Heart left ventricle (tissue), 16 donors: ENCODE measurements at places on chromosomes 4 and X. TPM values are rescaled to one million over a fixed set of nuclear protein-coding genes. Genes with fewer than 3 reads are reported as not detected.
A peak's percentile ranks its signal among the peaks of the same experiment; 100 is the strongest.

LCORL gene
- 12.1 TPM for total RNA-seq

TMPRSS11E gene
- total RNA-seq = not detected

- DNase-seq = no peak
These were observed 52.2 kb upstream of the FGF13 start for GRCh38 chrX:138763761-138764160.

DNA sequence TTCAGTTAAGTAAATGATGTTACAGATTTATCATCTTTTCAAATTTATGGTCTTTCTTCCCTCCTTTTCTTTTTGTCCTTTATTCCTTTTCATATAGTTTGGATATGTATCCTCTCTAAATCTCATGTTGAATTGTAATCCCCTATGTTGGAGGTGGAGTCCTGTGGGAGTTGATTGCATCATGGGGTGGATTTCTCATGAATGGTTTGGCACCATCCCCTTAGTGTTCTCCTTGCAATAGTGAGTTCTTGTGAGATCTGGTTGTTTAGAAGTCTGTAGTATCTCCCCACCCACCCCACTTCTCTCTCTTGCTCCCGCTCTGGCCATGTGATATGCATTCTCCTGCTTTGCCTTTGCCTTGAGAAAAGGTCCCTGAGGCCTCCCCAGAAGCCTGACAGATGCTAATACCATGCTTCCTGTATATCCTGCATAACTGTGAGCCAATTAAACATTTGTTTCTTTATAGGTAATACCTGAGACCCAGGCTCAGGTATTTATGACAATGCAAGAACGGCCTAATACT lies 236.7 kb downstream of the PRDM5 start:
- DNase-seq = no peak

- peak; percentile 24 for DNase-seq
These were observed 42.9 kb upstream of the HS3ST1 start for GRCh38 chr4:11471618-11472017.

DNA sequence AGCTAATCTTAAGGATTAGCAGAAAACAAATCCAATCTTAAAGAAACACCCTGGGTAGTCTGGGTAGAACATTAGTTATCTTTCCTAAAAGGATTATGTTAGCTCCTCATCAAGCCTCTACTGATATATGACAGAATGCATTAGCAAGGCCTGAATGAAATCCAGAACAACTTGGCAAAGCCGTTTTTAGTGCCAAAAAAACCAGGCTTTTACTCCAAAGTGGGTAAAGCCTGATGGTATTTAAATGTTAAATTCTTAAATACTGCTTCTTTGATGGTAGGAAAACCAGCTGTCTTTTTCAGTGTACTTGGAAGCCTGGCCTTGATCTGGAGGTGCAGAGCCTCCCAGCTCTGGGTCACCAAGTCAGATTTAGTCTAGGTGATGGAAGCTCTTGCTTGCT lies 120.4 kb downstream of the GATB start:
- DNase-seq = no peak

DNA sequence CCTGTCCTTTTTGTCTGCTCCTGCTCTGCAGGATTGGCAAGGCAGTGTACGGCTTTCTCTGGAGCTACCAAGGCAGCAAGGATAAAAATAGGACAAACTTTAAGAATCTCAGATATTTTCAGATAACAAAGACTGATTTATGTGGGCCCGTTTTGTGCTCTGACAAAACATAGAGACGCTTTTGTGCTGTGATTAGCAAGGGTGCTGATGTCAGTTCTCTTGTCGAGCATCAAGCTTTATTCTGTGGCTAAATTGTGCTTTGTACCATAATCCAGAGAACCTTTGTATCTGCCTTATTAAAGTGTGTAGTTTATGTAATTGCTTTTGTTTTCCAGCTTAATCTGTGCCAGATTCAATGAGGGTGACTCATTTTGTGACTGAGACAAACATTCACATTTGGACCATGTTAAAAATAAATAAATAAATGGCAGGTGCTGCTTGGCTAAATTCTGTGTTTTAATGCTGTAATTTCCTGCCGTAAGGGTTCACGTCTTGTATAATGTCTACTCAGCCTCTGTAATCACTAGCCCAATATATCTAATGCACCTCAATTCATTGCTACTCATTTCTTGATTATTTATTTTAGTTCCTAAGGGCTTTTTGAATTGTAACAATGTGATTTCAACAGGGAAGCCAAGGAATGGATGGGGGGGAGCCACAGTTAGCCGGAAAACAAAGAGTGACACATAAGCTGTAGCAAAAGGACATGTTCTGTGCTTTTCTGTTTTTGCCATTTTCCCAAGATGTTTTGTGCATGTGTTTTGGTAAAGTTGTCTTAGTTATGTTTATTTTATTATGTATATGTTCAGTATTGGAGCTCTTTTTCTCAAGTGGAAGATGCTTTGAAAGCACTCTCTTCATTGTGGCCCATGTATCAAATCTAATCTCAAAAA lies 75.1 kb downstream of the GAB1 start:
- DNase-seq = no peak

DNA sequence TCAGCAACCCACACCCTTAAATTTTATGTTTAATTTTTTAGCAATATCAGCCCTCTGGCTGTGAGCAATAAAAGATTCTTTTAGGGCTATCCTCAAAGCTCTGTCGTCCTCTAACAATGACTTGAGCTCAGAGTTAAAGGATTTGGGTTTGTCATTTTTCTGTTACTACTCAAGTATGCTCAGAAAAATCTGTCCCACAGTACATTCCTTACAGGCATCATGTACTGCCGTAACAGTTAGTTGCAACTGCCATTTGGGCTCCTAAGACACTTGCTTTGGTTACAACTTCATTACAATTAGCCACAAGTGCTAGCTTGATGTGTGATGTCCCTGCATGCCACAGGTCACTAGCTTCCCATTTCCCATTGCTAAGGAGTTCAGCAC lies 33.2 kb downstream of the COQ2 start:
- DNase-seq = no peak

SHISA3 gene
- total RNA-seq = 5.0 TPM

- no peak for DNase-seq
These were observed 20.7 kb upstream of the CSN1S1 start for GRCh38 chr4:69910016-69910782.

GRCh38 chr4:28225689-28226353 lies 1365.2 kb downstream of the STIM2 start:
- no peak for DNase-seq

DNA sequence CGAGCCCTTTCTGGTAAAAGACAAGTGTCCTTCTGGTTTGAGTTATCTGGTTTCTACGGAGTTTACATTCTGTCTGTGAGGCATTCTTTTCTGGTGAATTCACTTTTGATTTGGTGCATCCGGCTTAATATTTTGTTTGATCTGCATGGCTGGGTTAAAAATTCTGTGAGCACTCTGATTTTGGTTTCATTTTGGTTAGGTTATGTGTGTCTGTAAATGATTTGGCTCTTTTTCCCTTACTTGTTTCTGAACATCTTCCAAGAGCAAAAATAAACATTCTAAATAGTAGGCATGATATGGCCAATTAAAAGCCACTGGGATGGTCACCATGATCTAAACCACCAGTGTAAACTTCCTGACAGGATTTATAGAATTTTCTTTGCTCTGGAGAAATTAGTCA lies 85.7 kb upstream of the PTPN13 start:
- DNase-seq = no peak

CENPU gene
- 2.8 TPM for total RNA-seq

GRCh38 chrX:38574858-38575257 lies 13.5 kb downstream of the TSPAN7 start:
- no peak for DNase-seq

NAP1L3 gene
- 7.7 TPM for total RNA-seq

- DNase-seq = no peak
These were observed 28.5 kb downstream of the EDNRA start for GRCh38 chr4:147509386-147509785.

NSUN7 gene
- total RNA-seq = not detected

ZDHHC15 gene
- 3.6 TPM for total RNA-seq

DNA sequence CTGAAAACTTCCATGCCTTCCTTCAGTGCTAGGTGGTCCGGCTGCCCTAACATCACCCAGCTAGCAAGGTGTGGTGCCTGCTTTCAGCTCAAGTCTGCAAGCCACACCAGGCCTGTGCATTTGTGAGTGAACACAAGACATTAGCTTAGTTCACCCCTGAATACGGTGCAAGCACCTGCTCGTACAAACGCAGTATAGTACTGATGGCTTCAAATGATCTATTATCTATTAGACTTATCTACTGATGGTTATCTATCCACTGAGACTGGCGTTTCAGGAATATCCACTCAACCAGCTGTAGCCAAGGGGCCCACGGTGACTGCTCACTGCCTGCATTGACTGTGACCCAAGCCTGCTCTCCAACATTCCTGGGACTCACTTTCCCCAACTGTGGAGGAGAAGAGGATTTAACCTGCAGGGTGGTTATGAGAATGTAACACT lies 155.9 kb downstream of the SHOX start:
- no peak for DNase-seq

- DNase-seq = no peak
These were observed 180.4 kb downstream of the CPEB2 start for GRCh38 chr4:15182600-15183220.

DNA sequence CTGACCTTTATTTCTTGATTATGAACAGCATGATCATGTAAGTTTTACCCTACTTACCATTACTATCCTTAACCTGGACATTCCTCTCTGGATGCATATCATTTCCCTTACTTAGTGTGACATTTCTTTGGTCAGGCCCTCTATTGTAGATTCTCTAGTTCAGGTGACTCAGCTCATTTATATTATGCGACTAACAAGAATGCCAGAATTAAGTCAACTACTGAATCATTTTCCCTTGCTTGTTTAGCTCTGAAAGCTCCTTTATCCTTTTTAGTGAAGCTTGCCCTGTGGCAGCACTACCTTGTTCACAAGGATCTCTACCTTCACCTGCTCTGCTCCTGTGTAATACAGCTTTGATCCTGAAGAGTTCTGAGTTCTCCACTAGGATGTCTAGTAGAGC lies 15.1 kb upstream of the UGT2B17 start:
- no peak for DNase-seq

- DNase-seq = no peak
These were observed 94.8 kb downstream of the CLNK start for GRCh38 chr4:10589799-10590198.

GUCY1A1 gene
- total RNA-seq = 44.0 TPM

BBS12 gene
- total RNA-seq = 5.3 TPM

- DNase-seq = no peak
These were observed 44.2 kb downstream of the MAML3 start for GRCh38 chr4:140109737-140110136.

- no peak for DNase-seq
These were observed 69.8 kb downstream of the CCKAR start for GRCh38 chr4:26420438-26420837.

DNA sequence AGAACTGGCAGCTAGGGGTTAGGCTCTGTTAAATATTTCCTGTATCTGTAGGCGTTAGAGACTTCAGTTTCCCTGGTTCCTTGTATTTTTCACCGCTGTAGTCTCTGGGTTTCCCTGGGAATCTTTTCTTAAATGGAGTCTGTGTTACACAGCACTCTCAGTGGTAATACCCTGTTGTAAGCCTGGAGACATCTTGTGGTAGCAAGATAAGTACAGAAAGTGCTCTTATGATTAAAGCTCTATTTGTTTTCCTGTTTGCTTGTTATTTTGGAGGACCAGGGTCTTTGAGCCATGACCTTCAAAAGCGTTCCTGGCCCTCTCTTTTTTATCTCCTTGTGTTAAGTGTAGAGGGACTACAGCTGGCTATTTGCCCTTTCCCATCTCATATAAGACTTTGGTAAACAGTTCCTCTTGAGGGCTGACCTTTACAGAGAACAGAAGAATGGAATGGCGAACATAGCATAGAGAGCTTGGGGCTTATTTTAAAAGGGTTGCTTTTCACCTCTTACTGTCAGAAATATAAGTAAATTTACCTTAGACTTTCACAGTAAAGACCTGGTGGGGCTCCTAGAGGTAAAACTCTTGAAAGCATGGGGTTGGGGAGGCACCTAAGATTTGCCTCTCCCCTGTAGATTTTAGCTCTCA lies 782.5 kb downstream of the FAT4 start:
- DNase-seq = no peak

- DNase-seq = no peak
These were observed 94.5 kb downstream of the NSUN7 start for GRCh38 chr4:40844261-40844660.

- no peak for DNase-seq
These were observed 26.9 kb downstream of the ARSJ start for GRCh38 chr4:113952452-113953029.

GRCh38 chr4:68927165-68927564 lies 24.4 kb downstream of the UGT2A3 start:
- no peak for DNase-seq

UGT2B7 gene
- not detected for total RNA-seq

RNF212 gene
- not detected for total RNA-seq

C4orf50 gene
- total RNA-seq = 0.11 TPM

PPP2R2C gene
- total RNA-seq = 10.9 TPM

- peak; percentile 77 for DNase-seq
These were observed 227.6 kb downstream of the NR3C2 start for GRCh38 chr4:148214529-148215166.

DNA sequence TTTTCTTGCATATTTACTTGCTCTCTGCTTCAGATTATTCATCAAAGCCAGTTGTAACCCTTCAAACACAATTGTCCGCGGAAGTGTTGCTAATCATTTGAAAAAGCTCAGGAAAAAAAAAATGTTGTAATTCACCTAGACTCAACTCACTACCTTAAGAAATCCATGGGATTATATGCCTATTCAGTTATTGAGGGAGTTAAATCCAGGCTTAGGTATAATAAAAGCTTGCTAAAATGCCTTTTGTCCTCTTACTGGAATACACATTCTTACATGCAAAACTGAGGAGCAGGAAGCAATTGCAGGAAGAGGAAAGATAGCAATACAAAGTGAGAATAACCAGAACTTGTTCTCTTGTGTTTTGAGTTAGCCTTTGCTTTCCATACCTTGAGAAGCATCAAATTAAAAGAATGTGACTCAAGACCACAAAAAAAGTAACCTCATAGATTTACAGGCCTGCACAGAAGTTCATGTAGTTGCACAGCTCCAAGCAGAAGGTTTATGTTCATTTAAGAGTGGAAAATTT lies 91.4 kb upstream of the FAM241A start:
- no peak for DNase-seq

DNA sequence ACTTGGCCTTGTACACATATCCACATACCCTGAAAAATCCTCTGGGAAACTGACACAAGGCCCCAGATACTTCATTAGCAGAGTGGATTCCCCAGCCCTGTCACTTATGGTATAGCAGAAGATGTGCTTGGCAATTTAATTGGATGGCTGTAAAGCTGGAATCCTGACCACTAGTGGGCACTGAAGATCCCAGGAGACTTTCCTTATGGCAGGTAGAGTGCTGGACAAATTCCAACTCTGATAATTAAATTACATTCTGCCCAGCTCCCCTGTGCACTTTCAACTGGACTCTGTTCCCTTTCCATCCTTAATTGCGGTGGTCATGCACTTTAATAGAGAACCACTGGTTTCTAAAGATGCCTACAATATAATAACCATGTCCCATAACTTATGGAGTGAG lies 119.8 kb downstream of the DCK start:
- DNase-seq = no peak

DNA sequence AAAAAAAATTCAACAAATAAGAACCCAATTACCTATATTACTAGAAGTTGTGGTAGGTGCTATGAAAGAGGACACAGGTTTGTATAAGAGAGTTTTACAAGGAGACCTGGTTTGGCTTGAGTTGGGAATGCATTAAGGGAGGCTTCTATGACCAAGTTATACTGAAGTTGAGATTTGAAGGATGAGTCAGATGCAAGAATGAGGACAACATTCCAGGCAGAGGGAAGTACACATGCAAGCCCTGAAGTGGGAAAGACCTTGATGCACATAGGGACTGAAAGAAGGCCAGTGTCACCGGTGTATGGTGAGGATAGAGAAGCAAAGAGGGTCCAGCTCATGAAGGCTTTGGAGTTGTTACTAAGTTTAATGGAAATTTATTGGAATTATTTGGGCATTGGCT lies 52.2 kb downstream of the ANK2 start:
- no peak for DNase-seq
